ENCODE measurements at places on chromosomes 5 and 9.

GRCh38 chr5:132459983-132460838 is 30.4 kb downstream of the IRF1 start:
- DNase-seq: no peak

DNA sequence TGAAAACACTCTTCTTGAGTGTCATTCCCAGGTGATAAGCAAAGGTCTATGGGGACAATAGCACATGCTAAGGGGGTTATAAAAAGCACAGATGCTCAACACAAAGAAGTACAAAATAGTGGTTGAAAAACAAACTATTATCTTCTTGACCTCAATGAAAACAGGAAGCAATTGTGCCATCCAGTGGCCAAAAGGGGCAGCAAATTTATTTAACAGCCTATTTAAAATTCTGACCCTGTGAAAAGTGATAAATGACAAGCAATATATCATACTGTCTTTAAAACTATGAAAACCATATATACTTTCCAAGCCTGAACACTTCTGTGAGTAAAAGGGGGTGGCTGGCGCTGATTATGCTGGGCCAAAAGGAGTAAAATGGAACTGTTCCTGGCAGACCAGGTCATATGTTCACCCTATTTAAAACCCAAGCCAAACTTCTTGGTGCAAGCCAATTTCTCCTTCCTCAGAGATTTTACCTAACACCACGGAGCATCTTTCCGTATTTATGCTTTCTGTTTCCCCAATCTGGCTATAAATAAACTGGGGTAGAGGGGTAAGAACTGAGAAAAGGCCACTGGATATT is 29.7 kb downstream of the TEX10 start:
- no peak for DNase-seq

GRCh38 chr9:126698756-126699155 is 85.0 kb downstream of the LMX1B start:
- DNase-seq: no peak

GRCh38 chr9:70466976-70467561 is 52.6 kb upstream of the KLF9 start:
- DNase-seq: no peak

DNA sequence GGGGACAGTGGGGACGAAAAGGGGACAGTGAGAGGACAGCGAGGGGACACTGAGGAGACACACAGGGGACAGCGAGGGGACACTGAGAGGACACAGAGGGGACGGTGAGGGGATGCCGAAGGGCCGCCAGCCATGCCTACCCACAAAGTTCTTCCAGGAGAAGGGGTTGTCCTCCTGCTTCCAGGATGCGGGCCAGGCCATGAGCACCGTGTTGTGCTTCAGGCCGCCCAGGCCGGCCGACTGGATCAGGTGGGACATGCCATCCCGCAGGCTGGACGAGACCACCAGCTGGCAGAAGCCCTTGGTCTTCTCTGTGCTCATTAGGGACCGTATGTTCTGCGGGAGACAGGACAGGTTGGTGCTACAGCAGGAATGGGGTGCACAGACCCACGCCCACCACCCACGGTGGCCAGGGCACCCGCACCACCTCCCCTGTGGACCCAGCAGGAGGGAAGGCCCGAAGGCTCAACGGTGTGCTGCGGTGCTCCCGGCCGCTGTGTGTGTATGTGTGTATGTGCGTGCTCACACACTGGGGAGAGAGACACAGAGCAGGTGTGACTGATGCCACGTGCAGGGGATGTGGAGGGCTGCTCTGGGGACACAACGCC is 46.6 kb downstream of the SLC12A7 start:
- DNase-seq: no peak

GRCh38 chr5:158792976-158793375 is 306.7 kb downstream of the EBF1 start:
- DNase-seq: no peak

GRCh38 chr9:100598641-100599145 is 20.8 kb downstream of the CAVIN4 start:
- DNase-seq: peak; percentile 73

- DNase-seq: no peak
Observed at GRCh38 chr9:90999425-91000397, 198.1 kb downstream of the SYK start.

DNA sequence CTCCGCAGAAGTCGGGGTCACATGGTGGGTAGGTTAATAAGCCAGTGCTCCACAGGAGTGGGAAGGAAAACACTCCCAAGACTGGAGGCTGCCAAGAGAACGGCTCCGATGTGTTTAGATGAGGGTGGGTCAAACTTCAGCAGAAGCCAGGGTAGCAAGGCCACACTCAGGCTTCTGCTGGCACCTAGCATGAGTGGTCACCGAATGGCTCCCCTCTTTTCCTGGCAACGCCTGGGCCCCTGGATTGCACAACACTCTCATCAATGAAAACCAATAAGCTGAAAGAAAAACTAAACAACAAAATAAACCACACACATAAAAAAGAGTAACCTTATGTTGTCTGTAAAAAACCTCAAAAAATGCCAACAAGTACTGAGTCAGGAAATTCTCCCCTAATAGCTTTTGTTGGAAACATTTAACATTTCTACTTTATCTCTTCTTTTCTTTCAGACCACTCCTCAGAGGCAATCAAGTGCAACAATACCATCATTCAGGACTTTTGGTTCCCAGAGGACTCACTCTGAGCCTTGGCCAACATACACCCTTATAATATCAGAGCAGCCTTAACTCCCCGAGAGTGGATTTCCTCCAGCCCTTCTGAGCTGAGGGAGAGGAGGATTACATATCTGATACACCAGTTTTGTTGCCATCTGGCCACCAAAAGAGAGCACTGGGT is 279.9 kb downstream of the ENC1 start:
- no peak for DNase-seq

- DNase-seq: no peak
Observed at GRCh38 chr9:126489581-126490213, 124.0 kb upstream of the LMX1B start.

DNA sequence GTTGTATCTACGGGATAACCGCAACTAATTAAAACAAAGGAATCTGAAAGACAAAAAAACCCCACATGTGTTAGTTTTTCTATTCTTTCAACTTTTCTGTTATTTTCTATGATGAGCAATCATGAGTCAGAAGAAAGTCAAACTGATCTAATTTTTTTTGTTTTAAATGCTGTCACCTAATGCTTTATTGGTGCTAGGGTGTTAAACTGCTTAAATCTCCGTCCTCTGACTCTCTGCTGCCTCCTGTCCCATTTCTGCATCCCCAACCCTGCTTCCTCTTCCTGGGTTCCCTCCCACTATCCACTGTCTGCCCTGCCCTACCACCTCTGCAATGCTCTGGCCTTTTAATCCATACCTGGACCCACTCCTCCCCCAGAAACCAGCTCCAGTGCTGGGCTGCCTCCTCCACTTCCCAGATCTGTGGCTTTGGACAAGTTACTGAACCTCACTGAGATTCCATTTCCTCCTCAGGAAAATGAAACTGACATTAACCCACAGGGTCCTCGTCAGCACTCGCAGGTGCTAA is 15.7 kb downstream of the PTPN3 start:
- DNase-seq: no peak

DNA sequence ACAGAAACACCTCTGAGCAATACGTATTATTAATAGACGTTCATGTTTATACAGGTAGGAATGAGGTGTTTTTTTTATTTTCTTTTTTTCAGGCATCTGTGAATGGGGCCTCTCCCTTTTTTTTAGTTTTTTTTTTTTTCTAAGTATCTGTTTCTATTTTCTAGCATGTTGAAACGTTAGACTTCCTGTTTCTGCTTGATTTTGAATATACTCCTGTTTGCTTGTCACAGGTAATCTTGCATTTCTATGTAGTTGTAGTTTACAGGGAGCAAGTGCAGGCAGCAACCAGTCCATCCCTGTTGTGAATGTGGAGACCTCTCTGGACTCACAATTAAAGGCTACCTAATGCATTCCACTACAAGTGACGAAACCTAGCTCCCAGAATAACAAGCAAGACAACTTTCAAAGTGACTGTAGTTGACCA is 22.8 kb upstream of the TNFAIP8 start:
- DNase-seq: no peak

- no peak for DNase-seq
Observed at GRCh38 chr5:106374956-106375355, 1295.8 kb downstream of the EFNA5 start.

DNA sequence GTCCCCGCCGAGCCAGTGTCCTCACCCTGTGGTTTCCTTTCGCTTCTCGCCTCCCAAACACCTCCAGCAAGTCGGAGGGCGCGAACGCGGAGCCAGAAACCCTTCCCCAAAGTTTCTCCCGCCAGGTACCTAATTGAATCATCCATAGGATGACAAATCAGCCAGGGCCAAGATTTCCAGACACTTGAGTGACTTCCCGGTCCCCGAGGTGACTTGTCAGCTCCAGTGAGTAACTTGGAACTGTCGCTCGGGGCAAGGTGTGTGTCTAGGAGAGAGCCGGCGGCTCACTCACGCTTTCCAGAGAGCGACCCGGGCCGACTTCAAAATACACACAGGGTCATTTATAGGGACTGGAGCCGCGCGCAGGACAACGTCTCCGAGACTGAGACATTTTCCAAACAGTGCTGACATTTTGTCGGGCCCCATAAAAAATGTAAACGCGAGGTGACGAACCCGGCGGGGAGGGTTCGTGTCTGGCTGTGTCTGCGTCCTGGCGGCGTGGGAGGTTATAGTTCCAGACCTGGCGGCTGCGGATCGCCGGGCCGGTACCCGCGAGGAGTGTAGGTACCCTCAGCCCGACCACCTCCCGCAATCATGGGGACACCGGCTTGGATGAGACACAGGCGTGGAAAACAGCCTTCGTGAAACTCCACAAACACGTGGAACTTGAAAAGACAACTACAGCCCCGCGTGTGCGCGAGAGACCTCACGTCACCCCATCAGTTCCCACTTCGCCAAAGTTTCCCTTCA is 1.4 kb downstream of the GLIS3 start:
- DNase-seq: peak; percentile 39

DNA sequence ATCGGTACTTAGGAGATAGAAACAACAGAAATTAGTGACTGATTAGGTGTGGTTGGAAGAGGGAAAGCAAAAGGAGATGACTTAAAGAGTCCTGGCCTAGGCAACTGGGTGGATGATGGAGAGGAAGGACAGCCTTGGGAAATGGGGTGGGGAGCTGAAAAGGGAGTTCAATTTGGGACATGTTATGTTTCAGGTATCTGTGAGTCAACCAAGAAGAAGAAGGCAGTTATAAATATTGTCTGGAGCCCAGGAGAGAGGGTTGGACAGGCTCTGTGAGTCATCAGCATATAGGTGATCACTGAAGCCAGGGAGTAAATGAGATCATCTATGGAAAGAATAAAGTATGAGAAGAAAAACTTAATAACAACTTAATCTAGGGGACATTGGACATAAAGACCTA is 357.7 kb downstream of the NPR3 start:
- no peak for DNase-seq

- DNase-seq: no peak
Observed at GRCh38 chr9:124688238-124688904, 82.7 kb downstream of the NR6A1 start.

DNA sequence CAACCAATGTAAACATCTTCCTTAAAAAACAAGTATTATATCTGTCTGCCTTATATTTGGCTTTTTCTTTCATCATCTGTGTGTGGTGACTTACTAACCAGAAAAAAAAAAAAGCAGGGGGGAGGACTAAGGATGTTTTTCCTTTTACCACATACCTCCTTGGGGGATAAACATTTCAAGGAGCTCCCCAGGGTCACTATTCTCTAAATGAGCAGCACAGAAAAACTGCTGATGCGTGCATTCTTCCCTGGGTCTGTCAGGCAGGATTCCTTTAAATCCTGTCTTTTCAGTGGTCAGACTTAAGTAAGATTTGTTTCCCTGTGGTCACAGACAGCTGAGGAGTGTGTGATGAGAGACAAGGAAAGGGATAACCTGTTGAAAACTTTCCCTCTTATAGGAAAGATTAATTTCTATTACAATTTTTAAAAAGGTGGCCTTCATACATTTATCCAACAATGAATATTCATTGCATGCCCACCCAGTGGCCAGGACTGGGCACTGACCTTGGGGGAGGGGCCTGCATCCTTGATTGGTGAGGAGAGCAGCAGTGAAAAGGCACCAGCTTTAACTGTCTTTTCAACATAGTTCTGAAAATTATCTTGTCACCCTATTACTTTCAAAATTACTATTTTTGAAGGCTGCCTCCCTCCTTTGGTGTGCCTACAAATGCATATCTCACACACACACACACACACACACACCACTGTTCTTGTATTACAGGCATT is 123.1 kb downstream of the TLE4 start:
- DNase-seq: no peak

- DNase-seq: no peak
Observed at GRCh38 chr5:174576042-174576441, 148.3 kb upstream of the MSX2 start.

- no peak for DNase-seq
Observed at GRCh38 chr9:101469026-101469425, 33.5 kb upstream of the ALDOB start.

- DNase-seq: no peak
Observed at GRCh38 chr5:161676103-161676502, 9.4 kb upstream of the GABRA6 start.

DNA sequence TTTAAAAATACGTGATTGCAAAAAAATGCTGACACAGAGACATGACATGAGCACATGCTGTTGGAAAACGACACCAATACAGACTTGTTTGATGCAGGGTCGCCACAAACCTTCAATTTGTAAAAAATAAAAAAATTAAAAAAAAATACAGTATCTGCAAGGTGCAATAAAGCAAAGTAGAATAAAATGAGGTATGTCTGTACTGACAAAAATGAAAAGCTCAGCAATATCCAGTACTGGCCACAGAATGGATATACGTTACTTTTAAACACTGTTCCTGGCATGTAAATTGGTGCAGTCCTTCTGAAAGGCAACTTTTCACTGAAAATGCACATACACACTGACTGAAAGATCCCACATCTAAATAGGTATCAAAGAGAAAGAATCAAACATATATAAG is 27.1 kb upstream of the C9orf40 start:
- DNase-seq: no peak

- DNase-seq: no peak
Observed at GRCh38 chr9:124040935-124041816, 29.6 kb downstream of the LHX2 start.

- DNase-seq: peak; percentile 51
Observed at GRCh38 chr5:157574456-157575380, 857 bp downstream of the ADAM19 start.

DNA sequence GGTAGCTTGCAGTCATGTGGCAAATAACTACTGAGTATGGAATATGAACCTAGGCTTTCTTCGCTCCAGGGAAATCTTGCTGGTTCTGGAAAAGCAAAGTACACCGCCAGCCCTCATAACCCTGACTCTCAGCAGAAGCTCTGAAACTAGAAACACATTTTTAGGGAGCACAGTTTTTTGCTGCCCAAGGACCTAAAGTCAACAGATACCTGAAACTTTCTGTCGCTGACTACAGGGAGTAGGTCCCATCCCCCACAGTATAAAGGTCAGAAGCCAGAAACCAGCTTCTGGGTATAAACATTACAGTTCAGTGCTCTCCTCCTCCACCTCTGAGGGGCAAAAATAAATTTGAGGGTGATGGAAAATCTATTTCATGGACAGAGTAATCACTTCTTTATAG is 3.0 kb downstream of the ATOX1 start:
- no peak for DNase-seq

GRCh38 chr5:176132471-176133288 is 105.5 kb upstream of the SIMC1 start:
- DNase-seq: no peak

Measured in dorsolateral prefrontal cortex (tissue), 122 donors.